NCI-H1048 (cell line): ENCODE measurements at places on chromosomes 7 and 10.

DNA sequence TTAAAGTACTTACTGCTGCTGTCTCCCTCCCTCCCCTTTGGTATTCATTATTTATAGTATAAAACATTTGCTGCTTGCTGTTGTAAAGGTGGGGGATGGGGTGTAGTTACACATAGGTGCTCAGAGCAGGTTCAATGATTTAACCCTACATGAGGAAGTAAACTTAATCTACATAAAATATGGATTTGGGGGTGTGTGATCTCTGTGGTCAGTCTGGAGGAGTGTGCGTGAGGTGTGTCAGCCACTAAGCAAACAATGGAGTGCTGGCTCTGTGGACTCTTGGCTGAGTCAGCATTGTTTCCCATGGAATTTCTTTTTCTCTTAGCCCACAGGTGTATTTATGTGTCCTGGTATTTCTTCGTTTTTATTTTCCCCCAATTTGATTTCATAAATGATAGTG lies 133.9 kb downstream of the AUTS2 start:
- no peak for DNase-seq

- DNase-seq, result no peak
Measured at GRCh38 chr7:148535217-148535616, 55.3 kb upstream of the C7orf33 start.

DNA sequence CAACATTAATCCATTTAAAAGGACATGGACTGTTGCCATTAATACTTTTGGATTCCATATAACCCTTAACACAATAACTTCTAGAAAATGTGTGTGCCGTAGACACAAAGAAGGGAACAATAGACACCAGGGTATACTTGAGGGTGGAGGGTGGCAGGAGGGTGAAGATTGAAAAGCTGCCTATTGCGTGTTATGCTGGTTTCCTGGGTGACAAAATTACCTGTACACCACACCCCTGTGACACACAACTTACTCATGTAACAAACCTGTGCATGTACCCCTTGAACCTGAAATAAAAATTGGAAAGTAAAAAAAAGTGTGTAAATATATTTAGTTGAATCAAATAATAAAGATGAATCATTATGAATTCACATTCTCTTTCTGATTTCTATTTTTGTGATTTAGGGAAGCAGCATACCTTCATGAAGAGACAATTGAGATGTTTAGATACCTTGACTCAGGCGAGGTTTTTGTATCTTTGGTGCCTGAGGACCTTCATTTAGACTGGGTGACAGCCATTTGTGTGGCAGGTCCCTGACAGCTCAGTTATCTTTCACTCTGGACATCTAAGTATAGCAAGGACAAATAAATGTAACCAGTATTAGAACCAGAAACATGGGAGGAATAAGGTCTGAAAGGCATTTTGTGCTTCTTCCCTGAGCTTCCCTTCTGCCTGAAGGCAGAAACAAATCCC lies 28.7 kb downstream of the GIMAP8 start:
- no peak for DNase-seq

DNA sequence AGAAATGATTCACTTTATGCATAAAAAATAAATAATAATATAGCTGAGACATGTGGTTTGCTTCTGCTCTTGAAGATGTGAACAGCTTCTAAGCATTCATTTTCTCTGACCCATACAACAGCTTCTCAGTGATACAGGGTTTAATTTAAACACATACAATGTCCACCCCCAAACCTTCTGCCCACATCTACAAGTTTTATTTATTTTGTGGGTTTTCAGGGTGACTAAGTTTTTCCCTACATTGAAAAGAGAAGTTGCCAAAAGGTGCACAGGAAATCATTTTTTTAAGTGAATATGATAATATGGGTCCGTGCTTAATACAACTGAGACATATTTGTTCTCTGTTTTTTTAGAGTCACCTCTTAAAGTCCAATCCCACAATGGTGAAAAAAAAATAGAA lies 17.2 kb downstream of the INHBA start:
- no peak for DNase-seq

GRCh38 chr7:92837000-92837749 lies 802 bp upstream of the CDK6 start:
- no peak for DNase-seq

DNA sequence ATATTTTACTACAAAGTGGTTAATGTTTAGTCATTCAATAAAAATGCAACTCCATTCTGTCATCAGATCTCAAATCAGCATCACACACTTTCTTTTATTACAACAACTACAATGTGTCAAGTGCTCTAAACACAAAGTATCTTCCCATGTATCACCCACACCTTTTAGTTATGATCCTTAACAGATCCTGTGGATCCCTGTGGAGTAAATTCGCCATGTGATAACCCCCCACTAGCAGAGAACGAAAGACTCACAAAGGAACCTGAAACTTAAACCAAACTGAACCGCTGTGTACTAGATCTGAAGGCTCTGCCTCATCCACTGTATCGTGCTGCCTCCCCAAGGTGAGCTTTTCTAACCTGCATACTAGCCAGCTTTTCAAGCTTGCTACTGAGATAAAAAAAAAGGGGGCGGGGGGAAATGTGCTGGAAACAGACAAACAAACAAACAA lies 1.7 kb downstream of the DPY19L1 start:
- DNase-seq, result no peak
